ENCODE measurements at places on chromosomes 3 and 15.

DNA sequence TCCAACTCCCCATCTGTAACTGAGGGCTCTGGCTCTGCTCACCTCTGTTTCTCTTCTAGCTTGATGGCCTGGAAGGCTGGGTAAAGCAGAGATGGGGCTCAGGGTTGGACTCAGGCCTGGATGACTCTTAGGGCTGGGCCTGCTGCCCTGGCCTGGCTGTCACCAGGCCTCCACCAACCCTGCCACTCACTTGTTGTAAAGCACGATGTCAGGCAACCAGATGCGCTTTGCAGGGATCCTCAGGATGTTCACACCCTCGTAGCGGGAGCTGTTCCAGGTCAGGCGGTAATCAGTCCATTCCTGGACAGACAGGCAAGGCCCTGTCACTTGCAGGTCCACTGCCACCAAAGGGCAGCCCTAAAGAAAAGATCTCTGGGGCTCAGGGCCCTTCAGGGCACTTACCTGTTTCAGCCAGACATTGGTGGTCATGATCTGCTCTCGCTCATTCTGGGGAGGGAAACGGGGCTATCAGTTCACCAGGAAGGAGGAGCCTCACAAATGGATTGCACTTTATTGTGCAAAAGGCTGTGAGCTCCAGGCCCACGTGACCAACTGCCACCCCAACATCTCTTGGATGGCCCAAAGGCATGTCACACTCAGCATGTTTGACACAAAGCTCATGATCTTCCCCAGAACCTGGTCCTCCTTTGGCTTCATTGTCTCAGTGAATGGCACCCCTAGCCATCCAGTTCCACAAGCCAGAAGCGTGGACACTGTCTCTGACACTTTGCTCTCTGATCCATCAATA, 9.9 kb downstream of the CHRNB4 start:
- no peak for DNase-seq

- no peak for DNase-seq
These were observed 31.9 kb upstream of the SPTSSB start for GRCh38 chr3:161403251-161403650.

- DNase-seq: no peak
These were observed 824.2 kb downstream of the NSUN3 start for GRCh38 chr3:94887065-94887464.

GRCh38 chr3:118846176-118846575, 188.5 kb downstream of the IGSF11 start:
- DNase-seq: no peak

DNA sequence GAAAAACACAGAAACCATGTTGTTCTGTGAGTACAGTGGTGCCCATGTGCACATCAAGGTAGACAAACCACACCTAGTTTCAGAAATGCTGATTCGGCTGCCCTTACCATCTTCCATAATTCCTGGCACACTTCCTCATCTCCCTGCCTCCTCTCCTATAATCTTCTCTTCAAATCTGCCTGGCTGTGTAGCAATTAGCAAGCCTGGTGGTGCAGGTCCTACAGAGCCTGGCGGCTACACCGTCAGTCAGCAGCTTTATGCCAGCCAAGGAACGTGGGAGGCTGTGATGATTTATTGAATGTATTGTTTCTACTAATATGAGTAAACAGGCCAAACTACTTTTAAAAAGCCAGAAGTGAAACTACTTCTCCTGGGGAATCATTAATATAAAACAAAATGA, 106.8 kb downstream of the SEMA6D start:
- no peak for DNase-seq

DNA sequence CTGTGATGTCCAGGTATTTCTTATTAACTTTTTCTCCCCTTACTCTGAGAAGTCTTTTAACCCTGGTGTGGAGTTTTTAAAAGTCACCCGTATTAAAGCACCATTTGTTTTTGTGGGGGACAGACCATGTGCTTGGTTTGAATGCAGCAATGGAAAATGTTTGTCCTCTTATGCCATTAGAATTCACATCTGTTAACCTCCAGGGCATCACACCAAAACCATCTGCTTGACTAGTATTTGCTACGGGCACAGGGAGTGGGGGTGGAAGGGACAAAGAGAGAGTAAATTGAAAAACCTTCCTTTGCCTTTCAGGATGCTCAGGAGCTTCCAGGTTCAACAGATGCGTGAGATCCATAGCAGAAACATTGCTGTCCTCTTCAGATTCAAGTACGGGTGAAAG, 61.4 kb upstream of the GOLGA8B start:
- peak; percentile 25 for DNase-seq

- DNase-seq: peak; percentile 94
These were observed 121.8 kb upstream of the CADM2 start for GRCh38 chr3:84836961-84837360.

DNA sequence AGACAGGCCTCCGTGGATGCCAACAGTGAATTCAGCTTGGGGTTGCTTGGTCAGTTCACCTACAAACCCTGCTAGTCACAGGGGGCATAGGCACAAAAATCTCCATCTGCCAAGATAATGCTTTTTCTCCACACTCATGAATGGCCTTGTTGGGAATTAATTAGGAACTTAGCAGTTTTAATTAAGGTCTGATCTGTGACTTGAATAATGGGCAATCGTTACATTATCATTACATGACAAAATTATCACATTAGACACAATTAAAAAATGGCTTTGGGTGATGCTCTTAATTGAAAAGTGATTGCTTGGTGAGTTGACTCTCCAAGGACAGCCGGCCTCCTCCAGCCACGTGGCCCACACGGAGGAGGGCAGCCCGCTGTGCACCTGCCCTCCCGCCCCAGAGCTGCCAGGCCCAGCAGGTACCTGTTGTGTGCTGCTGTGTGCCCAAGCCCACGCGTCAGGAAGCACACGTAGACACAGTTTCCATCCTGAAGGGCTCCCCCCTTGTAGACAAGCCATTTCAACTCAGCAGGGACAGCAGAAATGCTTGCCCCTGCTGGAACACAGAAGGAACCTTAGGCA, 274.2 kb downstream of the OCA2 start:
- DNase-seq: no peak

- DNase-seq: no peak
These were observed 53.0 kb downstream of the ATP1B3 start for GRCh38 chr3:141929341-141929995.

- no peak for DNase-seq
These were observed 24.1 kb upstream of the SEC13 start for GRCh38 chr3:10344944-10345575.

DNA sequence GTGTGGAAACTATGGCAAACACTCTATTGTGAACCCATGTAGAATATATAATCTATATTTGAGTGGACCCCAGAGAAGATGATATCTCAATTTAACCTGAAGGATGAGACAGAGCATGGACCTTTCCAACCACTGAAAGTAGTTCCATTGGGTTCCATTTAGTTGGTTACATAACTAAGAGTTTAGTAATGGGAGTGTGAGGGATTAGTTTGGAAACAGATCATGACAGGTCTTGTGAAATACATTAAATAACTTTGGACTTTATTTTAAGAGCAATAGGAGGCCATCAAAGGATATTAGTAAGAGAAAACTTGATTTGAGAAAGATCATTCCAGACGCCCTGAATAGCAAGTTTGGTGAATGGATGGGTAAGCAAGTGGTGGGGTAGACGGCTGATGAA, 487.2 kb upstream of the ROBO2 start:
- no peak for DNase-seq

DNA sequence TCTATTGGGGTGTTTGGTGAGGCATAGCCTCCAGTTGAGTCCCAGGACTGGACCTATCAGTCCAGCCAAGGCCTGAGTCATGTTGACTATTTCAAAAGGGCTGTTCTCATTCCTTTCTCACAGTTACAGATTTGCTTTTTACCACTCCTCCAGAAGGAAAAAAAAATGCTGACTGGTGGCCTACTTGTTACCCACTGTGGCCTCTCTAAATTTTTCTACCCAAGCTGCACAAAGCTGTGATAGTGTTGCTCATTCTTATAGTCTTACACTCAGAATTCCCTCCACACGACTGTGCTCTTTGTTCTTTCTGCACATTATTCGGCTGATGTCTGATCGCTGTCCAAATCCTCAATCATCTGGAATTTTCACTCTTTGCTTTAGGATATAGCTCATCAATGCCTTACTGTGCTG, 1142.2 kb downstream of the IGSF11 start:
- no peak for DNase-seq

GRCh38 chr3:55445551-55445950, 41.6 kb downstream of the WNT5A start:
- DNase-seq: no peak

GRCh38 chr3:72234391-72234790, 449.4 kb upstream of the PROK2 start:
- no peak for DNase-seq

GRCh38 chr3:42497009-42497731, 5.3 kb upstream of the VIPR1 start:
- DNase-seq: no peak

DNA sequence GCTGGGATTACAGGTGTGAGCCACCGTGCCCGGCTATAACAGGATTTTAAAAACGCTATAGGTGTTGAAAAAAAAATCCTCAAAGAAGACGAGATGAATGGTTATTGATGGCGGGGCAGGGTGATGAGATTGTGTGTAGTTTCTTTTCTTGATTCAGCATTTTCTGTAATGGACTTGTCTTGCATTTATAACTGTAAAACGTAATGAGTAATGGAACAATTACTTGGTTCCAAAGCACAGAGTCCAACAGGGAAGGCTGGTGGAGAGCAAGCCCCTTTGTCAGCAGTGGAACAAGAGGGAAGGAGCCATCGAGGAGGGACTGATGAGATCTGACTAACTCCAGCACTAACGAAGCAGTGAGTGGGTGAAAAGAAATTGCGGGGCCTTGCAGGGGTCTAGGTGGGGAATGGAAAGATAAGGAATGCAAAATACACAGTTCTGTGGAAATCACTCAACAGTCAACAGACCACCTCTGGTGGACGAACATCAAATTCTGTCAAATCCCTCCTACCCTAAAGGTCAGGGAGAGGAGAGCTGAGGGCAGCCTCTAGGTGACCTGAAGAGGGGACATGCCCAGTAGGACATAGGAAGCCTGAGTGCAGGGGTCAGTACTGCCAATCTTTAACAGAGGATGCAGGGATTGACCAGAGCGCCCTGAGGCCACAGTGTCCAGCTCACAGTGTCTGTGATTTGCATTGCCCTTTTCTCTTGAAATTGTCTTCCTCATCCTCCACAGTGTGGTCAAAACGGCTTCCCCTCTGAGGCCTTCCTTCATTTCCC, 23.1 kb upstream of the CDCP1 start:
- no peak for DNase-seq

- DNase-seq: peak; percentile 41
These were observed 83.1 kb upstream of the RASGRP1 start for GRCh38 chr15:38647683-38648082.

DNA sequence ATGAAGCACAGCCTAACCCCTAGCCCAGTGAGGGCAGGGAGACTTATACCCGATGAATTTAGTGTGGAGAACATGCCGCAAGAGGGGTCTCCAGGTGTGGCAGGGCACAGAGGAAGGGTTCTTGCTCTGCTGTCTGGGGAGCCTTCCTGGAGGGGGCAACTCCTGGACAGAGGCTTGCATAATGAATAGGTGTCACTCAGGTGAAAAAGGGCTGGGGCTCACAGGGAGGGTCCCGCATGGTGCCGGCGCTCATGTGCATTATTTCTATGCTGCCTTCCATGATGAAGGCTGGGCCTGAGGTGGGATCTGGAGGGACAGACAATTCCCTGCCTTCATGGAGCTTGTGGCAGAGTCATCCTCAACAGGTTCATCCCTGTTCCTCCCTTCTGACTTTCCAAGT, 51.5 kb downstream of the ITGA11 start:
- no peak for DNase-seq

GRCh38 chr3:192005989-192006388, 545.0 kb downstream of the PYDC2 start:
- DNase-seq: no peak
